Activated CD4-positive, CD25-positive, alpha-beta regulatory T cell treated with anti-CD3 and anti-CD28 coated beads, Interleukin-2, amount 50 U/mL, for 16 hours (primary cell): ENCODE measurements at places on chromosomes 4 and X.

GRCh38 chrX:115232933-115233496 lies 881 bp downstream of the LRCH2 start:
- no peak for DNase-seq

DNA sequence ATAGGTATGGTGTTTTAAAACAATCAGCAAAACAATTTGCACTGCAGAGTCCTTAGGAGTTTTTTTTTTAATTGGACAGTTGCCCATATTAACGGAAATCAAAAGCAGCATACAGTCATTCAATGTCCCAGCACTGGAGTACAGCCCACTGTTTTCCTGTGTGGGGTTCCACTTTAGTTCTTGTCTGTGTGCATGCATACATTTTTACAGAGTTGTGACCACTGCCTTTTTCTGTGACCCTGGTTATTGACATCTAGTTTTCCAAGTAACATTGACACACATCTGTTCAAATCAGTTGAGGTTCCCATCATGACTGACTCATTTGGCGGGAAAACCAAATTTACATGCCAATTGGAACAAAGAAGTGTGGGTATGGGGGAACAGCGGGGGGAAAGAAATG lies 83.3 kb downstream of the HPRT1 start:
- no peak for DNase-seq

- peak; percentile 6 for DNase-seq
Observed at GRCh38 chr4:143185253-143186107, 763 bp downstream of the USP38 start.

DNA sequence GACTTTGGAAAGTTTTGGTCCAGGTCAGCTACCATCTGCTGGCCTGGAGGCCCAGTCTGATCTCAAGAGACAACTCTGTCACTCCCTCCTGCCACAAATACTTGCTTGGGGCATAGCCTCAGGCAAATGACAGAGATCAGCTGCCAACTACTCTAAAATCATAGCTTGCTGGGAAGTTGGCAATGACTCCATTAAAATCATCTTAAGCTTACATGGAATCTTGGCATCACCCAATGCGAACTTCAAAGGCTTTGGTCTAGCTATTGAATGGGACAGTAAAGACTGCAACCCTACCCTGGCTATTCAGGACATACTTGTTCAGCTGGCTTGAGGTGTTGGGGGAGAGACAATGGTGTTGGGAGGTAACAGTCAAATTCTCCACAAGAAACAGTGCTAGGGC lies 7.0 kb upstream of the USO1 start:
- no peak for DNase-seq

DNA sequence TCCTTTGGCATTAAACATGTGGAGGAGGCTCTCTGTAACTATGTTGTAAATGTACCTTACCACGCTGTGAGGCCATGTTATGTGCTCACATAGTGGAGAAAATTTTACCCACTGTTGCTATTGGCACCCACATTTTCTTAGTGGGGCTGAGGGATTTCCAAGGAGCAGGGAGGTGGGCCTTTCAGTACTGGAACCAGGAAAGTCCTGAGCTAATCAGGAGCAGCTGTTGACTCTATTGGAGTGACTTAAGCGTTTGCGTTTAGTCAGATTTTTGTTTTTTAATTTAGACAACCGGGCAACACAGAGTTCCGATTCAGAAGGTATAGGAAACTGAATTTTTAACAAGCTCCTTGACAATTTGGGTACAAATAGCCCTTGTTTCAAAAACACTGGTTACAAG lies 30.7 kb upstream of the WDR17 start:
- DNase-seq, result no peak

DNA sequence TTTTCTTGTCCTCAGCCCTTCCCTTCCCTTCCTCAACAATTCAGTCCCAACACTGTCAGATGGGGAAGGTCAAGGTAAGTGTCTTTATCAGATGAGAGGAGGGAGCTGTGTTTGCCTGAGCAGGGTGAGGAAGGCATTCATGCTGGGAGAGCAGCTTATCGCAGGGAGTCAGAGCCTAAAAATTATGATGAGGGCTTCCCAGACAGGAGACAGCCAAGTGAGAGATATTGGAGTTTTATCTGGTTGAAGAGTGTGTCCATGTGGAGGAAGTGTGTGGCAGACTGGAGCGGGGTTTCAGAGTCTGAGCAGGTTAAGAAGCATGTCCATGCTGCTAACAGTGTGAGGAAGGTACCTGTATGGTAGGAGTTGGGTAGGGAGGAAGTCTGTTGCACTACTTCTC lies 18.4 kb downstream of the BEX4 start:
- no peak for DNase-seq

GRCh38 chr4:66489783-66490452 lies 819.6 kb upstream of the EPHA5 start:
- no peak for DNase-seq

GRCh38 chrX:96971812-96972211 lies 88.1 kb downstream of the RPA4 start:
- DNase-seq, result no peak

GRCh38 chr4:140094438-140095420 lies 59.3 kb downstream of the MAML3 start:
- DNase-seq, result no peak

DNA sequence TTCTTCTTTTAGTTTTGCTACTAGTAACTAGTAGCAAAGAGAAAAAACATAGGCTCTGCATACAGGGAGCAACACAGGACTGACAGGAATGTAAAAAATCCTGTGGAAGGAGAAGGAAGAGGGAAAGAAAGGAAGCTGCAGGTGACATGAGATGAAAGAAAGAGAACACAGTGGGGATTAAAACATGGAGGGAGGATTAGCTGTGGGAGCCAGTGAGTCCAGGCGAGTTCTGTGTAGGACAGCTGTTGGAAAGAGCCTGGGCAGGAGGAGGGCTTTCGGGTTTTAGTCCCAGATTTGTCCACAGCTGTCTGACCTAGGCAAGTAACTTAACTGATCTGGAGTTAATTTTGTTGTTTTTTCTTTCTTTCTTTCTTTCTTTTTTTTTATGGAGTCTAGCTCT lies 21.6 kb downstream of the CCNG2 start:
- DNase-seq, result no peak

- DNase-seq, result no peak
Observed at GRCh38 chr4:55008166-55009056, 117.0 kb downstream of the KDR start.

GRCh38 chr4:24932515-24933225 lies 19.8 kb upstream of the CCDC149 start:
- no peak for DNase-seq

DNA sequence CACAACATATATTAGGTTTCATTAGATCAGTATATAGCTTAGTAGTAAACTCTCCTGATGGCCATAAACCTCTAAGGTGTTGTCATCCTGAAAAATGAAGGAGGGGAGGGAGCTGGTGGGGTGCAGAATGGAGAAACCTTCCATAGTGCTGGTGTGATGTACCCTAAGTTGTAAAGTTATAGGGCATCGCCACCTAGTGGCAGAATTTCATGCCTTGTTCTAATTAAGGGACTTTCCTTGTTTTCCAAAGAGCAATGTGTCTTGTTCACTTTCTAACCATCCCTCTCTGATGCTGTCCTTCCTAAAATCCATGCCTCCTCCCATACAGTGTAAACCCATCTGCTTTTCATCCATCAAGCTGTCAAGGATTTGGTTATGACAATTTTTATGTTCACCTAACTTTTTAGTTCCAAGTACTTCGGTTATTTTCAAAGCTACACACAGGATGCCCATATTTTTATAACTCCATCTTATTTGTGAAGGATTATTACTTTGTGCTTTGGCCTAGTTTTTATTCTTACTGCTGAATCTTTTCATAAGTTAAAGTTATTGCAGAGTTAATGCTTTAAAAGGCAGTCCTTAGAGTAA lies 4.5 kb downstream of the NBDY start:
- no peak for DNase-seq
